NCI-H2107 (cell line): ENCODE measurements at places on chromosomes 2 and 18.

GRCh38 chr2:224668123-224668909 lies 47.8 kb downstream of the CCDC195 start:
- no peak for DNase-seq

GRCh38 chr2:42916324-42916723 lies 123.9 kb upstream of the HAAO start:
- no peak for DNase-seq

GRCh38 chr2:30736461-30737325 lies 70.6 kb downstream of the CAPN13 start:
- peak; percentile 32 for DNase-seq

- no peak for DNase-seq
These were observed 119.2 kb downstream of the PRKRA start for GRCh38 chr2:178331474-178332432.

- no peak for DNase-seq
These were observed 98.0 kb downstream of the MGAT5 start for GRCh38 chr2:134351899-134352298.

GRCh38 chr2:80311304-80311703 lies 6.8 kb upstream of the LRRTM1 start:
- DNase-seq: no peak

GRCh38 chr2:17628349-17629261 lies 88.1 kb downstream of the VSNL1 start:
- DNase-seq: no peak

DNA sequence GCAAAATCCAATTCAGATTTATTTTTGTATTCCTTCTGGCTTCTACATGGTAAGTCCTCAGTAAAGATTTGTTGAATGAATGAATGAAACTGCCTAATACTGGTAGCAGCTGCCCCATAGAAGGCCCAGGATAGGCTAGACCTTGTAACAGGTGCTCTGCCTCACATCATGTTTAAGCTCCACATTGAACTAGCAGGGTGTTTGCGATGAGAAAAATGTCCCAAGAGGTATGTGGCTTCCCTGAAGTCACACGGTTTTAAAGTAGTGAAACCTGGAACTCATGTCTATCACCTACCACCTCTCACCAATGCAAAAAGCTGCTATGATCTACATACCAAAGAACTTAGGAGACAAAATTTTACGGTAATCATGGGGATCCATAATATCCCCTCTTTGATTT lies 765 bp upstream of the LHCGR start:
- no peak for DNase-seq
